Fibroblast of skin of scalp (primary cell): ENCODE measurements at places on chromosomes 6 and 20.

DNA sequence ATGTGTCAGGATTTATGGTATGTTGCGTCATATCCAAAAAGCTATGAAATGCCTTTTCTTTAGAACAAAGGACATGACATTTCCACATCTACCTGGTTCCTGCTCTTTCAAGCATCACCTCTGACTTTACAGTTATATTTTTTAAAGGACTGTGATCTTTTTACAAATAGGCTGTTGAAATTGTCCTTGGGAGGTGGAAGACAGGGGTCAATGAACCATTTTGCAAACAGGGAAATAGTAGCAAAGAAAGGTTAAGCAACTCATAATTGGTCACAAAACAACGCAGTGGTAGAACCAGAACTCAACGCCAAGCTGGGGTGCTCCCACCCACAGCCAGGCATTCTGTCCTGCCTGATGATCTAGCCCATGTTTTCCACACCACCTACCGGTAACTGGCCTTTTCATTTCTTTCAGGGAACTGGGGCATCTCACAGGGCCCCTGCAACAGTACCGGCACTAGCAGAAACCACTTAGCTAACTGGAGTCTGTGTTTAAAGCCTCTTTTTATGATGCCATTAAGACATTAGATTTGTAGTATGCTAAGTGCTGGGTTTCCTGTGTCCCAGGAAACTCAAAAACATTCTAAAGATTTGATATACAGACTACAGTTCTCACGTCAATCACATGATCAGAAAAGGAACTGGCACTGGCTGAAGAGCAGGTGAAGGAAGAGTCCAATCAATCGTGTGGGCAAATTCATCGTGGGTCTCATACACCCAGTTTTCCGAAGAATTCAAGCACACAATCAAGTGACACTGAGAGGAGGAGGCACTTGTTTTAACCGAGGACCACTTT lies 13.9 kb downstream of the ZNF217 start:
- DNase-seq: peak; percentile 76

DNA sequence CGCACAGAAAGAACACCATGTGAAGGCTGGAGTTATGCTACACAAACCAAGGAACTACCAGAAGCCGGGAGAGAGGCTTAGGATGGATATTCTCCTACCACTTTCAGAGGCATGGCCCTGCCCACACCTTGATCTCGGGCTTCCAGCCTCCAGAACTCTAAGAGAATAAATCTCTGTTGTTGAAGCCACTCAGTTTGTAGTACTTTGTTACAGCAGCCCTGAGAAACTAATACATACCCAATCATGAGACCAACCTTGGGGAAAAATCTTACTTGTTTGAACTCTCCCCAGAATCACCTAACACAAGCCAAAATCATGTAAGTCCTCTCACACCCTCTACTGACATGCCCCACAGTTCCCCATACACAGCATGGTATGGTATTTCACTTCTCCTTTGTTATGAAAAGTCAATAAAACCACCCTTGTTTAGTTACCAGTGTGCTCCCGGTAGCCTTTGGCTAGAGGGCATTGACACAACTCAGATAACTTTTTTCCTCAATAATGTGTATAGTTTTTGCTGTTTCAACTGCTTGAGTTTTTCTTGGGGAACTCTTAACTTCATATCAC lies 40.7 kb upstream of the SLC2A12 start:
- no peak for DNase-seq

- DNase-seq: no peak
These were observed 904 bp downstream of the B3GALT4 start for GRCh38 chr6:33277663-33278391.

GRCh38 chr6:27864906-27865849 lies 47.0 kb downstream of the OR2B2 start:
- peak; percentile 98 for DNase-seq

DNA sequence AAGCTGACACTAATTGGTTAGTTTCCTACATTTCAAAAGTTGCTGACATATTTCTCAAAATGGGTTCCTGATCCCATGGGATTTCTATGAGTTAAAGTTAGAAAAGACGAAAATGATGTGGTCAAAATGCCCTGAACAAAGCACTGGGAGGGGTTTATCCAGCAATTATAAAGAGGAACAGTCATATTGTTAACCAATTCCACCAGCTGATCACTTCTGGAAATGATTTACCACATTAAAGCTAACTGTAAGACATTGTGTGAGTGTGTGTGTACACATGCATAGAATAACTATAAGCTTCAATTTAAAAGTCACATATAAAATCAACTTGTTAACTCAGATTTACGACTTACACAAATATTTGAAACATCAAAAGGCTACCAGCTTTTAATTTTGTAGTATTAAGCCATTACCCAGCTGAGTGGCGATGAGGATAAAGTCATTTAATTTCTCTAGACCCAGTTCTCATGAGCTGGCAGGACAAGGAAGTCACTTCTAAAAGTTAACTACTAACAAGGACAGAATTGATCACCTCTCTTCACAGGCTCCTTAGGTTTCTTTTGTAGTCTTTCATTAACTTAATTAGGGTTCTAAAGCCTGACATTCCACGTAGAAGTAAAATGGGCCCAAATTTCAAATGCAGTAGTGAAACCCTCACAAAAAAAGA lies 40.4 kb downstream of the MAN1A1 start:
- DNase-seq: peak; percentile 75

GRCh38 chr6:56293781-56294180 lies 46.4 kb upstream of the COL21A1 start:
- no peak for DNase-seq

DNA sequence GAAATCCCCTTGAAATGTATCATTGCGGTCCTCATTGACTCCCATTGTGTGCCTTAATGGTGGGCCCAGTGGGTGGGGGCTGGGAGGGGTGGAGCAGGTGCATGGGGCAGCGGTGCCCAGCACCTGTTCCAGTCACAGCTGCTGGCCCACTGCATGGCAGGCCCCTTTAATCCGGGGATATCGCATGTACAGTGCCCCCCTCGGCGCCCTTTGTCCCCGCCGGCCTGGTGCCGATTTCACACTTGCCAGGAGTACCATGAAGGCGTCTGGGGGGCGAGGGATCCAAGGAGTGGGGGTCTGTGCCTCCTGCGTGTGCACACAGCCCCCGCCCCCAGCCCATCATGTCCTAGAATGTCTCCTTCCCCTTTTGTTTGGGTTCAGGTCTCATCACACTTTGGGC lies 2.8 kb downstream of the SNAI1 start:
- no peak for DNase-seq

GRCh38 chr6:5514353-5514752 lies 253.0 kb downstream of the FARS2 start:
- DNase-seq: no peak

GRCh38 chr6:42369568-42369967 lies 82.2 kb downstream of the TRERF1 start:
- no peak for DNase-seq

DNA sequence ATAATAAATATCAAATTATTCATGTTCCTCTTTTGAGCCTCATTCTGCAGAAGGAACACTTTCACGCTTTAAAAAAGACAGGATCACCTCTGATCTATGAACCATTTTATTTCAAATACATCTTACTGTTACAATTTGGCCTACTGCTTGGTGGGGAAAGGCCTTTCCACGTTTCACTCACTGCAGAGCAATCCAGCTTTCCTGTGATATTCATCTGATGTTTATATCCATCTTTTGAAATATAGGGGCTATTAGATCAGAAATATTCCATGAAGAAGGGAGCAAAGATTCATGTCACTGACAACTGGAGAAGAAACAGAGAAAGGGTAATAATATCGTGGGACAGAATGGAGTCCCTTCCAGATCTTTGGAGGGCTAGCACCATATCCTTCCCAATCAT lies 262.9 kb downstream of the ADGB start:
- DNase-seq: no peak

DNA sequence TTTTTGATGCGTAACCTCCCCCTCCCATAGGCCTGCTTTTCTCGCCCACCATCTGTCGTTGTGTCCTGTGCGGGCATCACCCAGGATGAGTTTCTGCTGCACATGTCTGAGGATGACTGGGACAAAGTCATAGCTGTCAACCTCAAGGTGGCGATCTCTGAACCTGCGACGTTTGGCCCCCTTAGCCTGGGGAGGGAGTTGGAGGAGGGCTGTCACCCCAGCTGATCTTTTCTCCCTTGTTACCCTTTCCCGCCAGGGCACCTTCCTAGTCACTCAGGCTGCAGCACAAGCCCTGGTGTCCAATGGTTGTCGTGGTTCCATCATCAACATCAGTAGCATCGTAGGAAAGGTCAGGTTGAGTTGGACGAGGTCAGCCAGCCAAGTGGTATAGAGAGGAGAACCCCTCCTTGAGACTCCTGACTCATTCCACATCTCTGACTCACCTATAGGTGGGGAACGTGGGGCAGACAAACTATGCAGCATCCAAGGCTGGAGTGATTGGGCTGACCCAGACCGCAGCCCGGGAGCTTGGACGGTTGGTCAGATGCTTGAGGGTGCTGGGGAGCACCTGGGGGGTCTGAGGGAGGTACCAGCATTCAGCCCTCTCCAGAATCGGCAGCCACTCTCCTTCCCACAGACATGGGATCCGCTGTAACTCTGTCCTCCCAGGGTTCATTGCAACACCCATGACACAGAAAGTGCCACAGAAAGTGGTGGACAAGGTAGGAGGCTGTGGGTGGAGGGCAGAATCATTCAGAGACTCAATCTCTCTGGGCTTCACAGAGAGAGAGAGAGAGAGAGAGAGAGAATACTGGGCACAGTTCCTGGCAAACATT lies 954 bp downstream of the HSD17B8 start:
- peak; percentile 37 for DNase-seq

DNA sequence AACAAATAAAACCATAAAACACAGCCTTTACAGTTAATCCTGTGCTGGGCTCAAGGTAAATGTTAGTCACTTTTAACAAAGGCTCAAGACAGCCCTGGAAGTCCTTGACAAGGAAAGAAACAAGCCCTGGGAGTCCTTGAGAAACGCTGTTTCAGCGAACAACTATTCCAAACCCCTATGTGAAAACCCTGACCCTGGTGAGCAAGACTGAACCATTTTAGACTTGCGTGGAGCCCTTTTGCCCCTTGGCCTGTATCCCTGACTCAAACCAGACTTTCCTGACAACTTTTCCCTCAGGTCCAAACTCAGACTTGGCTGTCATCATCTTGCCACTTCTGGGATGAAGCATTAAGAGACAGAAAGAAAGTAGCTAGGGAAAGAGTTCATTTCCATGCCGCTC lies 180.4 kb downstream of the AIG1 start:
- no peak for DNase-seq
